ENCODE measurements at places on chromosomes 6 and 20. TPM values are rescaled to one million over a fixed set of nuclear protein-coding genes. Genes with fewer than 3 reads are reported as not detected.
A peak's percentile ranks its signal among the peaks of the same experiment; 100 is the strongest.

DNA sequence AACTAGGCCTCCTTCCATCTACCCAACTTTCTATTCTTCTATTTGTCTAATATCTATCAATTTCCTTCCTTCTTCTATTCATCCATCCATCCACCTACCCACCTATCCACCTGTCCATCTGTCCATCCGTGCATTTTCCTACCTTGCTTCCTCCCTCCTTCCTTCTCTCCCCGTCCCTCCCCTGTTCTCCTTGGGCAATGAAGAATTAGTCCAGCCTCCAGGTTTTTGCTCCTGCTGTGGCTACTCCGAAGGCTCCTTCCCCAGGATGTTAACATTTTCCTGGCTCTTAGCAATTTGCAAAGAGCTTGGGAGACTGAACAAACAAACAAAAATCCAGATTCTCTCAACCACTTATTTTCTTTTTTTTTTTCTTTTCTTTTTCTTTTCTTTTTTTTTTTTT, 81.6 kb downstream of the KCNB1 start:
- peaks cover 20% of the 10 kb centered on the region for H3K4me1 ChIP-seq
- H3K27me3 ChIP-seq, result no peaks in the 10 kb centered on the region
- H3K4me3 ChIP-seq, result no peak overlapping the region
- no peaks in the 10 kb centered on the region for H3K36me3 ChIP-seq
- H3K27ac ChIP-seq, result peak overlapping the region; percentile 69
- no peak for DNase-seq

DNA sequence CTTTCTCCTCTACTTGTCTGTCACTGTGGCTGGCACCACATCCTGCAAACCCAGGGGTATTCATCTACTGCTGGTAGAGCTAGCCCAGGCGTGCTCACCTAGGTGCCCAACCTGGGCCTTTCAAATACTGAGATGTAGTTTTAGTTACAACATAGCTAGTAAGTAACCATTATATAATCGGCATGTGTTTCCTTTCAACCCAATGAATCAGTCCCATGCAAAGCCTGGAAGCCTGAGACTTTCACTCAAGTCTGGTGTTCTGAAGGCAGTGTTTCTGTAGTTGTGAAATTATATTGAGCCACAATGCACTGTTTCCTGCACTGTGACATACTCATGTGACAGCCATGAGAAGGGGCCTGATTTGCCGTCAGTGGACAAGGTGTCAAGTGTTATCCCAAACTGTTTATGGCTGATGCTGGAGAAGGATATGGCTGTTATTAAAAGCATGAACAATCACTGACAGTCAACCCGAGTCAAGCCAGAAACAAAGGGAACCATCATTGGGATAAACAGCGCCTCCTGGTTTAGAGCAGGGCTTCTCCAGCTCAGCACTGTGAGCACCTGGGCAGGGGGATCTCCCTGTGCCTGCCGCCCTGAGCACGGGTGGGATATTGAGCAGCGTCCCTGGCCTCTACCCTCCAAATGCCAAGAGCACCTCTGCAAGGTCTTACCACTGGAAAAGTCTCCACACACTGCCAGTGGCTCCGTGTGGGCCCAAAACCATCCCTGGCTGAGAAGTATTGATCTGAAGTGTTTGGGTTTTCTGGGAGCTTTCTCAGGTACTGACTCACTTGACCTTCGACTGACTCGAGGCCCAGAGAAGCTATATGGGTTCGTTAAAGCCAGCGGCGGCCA, 1.6 kb downstream of the PSMA7 start:
- DNase-seq, result no peak
- no peaks in the 10 kb centered on the region for H3K36me3 ChIP-seq
- H3K4me3 ChIP-seq, result peak overlapping the region; percentile 98
- no peaks in the 10 kb centered on the region for H3K27me3 ChIP-seq

GRCh38 chr6:24667378-24667803, 514 bp downstream of the ACOT13 start:
- H3K36me3 ChIP-seq, result peaks cover 6% of the 10 kb centered on the region
- no peak for DNase-seq
- peak overlapping the region; percentile 91 for H3K27ac ChIP-seq

DNA sequence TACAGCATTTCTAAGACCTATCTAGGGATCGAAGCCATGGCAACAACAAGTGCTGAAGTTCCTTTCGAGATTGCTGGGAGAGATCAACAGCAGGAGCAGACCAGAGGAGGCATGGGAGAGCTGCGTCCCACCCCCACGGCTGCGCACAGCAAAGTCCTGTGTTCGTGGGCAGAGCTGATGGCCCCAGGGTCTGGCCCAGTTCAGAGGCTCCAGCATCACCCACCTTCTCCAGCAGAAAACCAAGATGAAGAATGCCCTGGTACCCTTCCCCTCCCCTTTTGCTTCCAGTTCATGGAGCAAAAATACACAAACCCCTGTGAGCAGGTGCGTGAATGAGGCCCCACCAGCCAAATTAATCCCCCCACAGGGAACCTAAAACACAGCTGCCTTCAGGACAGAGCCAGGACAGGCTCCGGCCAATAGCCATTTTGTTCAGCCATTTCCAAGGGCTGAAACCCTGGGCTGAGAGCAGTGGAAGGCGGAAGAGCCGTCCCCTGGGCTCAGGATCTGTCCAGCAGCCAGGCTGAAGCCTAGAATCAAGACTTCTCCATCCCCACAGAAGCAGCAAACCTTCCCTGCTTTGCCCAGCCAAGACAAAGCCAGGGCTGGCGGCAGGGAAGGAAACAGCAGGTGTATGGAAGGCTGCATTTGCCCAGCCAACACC, 102.8 kb downstream of the PREX1 start:
- no peaks in the 10 kb centered on the region for H3K27me3 ChIP-seq
- H3K4me3 ChIP-seq, result no peak overlapping the region
- peaks cover 28% of the 10 kb centered on the region for H3K4me1 ChIP-seq
- no peak for DNase-seq
- peak overlapping the region; percentile 17 for H3K27ac ChIP-seq

- no peak for DNase-seq
- H3K27me3 ChIP-seq, result no peaks in the 10 kb centered on the region
- no peaks in the 10 kb centered on the region for H3K4me1 ChIP-seq
- H3K4me3 ChIP-seq, result no peak overlapping the region
- H3K27ac ChIP-seq, result no peak overlapping the region
These were observed 172.8 kb upstream of the ARG1 start for GRCh38 chr6:131400054-131400778.

DNA sequence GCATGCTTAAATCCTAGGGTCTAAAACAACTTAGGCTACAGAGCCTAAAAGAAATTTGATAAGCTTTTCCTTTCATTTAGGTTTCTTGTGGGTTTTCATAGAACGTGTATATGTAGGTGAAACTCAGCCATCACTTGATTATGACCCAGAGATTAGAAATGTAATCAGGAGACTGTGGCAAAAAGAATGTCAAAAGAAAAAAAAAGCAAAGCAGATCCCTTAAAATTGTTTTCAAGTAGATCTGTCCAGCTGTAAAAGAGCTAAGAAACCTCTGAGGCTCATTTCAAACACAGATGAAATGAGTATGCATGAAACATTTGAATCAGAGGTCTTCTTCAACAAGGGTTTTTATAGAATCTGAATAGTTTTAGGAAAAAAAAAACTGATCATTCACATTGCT, 341.3 kb upstream of the PRDM1 start:
- no peaks in the 10 kb centered on the region for H3K27me3 ChIP-seq
- DNase-seq, result no peak
- no peak overlapping the region for H3K4me3 ChIP-seq
- H3K4me1 ChIP-seq, result peaks cover 10% of the 10 kb centered on the region
- H3K27ac ChIP-seq, result no peak overlapping the region
- no peaks in the 10 kb centered on the region for H3K36me3 ChIP-seq

DNA sequence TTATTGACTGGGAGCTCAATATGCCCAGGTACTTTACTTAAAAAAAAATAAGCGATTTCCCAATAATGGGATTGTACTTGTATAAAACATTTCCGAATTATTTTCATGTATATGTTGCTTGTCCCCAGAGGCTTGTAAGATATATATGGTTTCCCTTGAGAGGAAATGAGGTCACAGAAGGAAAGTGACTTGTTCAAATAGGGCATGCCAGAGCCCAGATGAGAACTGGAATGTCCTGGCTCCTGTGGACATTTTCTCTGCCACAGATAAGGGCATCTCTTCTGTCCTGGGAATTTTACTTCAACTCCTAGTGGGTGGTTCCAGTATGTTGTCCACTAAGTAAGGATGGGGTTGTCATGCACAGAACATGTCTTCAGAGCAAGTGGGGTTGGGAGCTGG, 63.0 kb downstream of the LYRM2 start:
- no peak overlapping the region for H3K4me3 ChIP-seq
- no peaks in the 10 kb centered on the region for H3K36me3 ChIP-seq
- no peak for DNase-seq
- H3K27me3 ChIP-seq, result no peaks in the 10 kb centered on the region
- no peak overlapping the region for H3K27ac ChIP-seq
- H3K4me1 ChIP-seq, result no peaks in the 10 kb centered on the region

- DNase-seq, result peak; percentile 79
- peaks cover 25% of the 10 kb centered on the region for H3K4me1 ChIP-seq
- H3K36me3 ChIP-seq, result no peaks in the 10 kb centered on the region
- no peaks in the 10 kb centered on the region for H3K27me3 ChIP-seq
- H3K4me3 ChIP-seq, result no peak overlapping the region
These were observed 35.6 kb upstream of the ZBP1 start for GRCh38 chr20:57655809-57656155.

DNA sequence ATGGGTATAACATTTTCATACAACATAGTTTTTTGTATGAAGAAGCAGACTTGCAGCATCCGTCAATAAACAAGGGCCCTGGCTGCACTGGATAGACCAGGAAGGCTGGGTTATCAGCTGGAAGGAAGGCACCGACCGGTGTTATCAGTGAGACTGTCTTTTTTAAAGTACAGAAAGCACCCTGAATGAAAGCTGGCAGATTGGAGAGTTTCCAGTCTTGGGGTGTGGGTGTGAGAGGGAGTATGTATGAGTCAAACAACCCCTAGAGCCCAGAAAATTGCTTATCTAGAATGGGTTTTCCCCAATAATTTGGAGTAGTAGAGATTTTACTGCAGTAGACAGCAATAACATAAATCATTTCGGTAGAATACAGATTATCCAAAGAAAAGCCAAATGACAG, 42.4 kb downstream of the TXLNB start:
- H3K36me3 ChIP-seq, result no peaks in the 10 kb centered on the region
- peaks cover 15% of the 10 kb centered on the region for H3K4me1 ChIP-seq
- DNase-seq, result no peak
- no peak overlapping the region for H3K27ac ChIP-seq

GRCh38 chr20:31968291-31969126, 558 bp downstream of the XKR7 start:
- H3K4me3 ChIP-seq, result no peak overlapping the region
- H3K36me3 ChIP-seq, result no peaks in the 10 kb centered on the region
- DNase-seq, result no peak
- no peaks in the 10 kb centered on the region for H3K27me3 ChIP-seq
- H3K27ac ChIP-seq, result no peak overlapping the region

DNA sequence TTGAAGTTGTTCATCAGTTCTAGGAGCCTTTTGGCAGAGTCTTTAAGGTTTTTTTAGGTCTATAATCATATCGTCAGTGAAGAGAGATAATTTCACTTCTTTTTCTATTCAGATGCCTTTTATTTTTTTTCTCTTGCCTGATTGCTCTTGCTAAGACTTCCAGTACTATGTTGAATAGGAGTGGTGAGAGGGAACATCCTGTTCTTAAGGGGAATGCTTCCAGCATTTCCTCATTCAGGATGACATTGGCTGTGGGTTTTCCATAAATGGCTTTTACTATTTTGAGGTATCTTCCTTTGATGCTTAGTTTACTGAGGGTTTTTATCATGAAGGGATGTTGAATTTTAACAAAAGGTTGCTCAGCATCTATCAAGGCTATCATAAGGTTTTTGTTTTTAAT, 109.5 kb downstream of the CLVS2 start:
- no peak for DNase-seq

GRCh38 chr20:37356961-37357371, 11.0 kb downstream of the SRC start:
- DNase-seq, result no peak
- H3K4me1 ChIP-seq, result peaks cover 83% of the 10 kb centered on the region
- no peaks in the 10 kb centered on the region for H3K36me3 ChIP-seq
- H3K4me3 ChIP-seq, result no peak overlapping the region

- no peak overlapping the region for H3K27ac ChIP-seq
- no peak for DNase-seq
- H3K36me3 ChIP-seq, result no peaks in the 10 kb centered on the region
- H3K4me1 ChIP-seq, result peaks cover 24% of the 10 kb centered on the region
- no peak overlapping the region for H3K4me3 ChIP-seq
These were observed 54.0 kb upstream of the BTN3A2 start for GRCh38 chr6:26311012-26311384.

GRCh38 chr6:1400126-1400850, 10.9 kb downstream of the FOXF2 start:
- H3K36me3 ChIP-seq, result no peaks in the 10 kb centered on the region
- no peak for DNase-seq
- no peaks in the 10 kb centered on the region for H3K4me1 ChIP-seq
- no peak overlapping the region for H3K27ac ChIP-seq
- H3K27me3 ChIP-seq, result no peaks in the 10 kb centered on the region
- H3K4me3 ChIP-seq, result no peak overlapping the region

DNA sequence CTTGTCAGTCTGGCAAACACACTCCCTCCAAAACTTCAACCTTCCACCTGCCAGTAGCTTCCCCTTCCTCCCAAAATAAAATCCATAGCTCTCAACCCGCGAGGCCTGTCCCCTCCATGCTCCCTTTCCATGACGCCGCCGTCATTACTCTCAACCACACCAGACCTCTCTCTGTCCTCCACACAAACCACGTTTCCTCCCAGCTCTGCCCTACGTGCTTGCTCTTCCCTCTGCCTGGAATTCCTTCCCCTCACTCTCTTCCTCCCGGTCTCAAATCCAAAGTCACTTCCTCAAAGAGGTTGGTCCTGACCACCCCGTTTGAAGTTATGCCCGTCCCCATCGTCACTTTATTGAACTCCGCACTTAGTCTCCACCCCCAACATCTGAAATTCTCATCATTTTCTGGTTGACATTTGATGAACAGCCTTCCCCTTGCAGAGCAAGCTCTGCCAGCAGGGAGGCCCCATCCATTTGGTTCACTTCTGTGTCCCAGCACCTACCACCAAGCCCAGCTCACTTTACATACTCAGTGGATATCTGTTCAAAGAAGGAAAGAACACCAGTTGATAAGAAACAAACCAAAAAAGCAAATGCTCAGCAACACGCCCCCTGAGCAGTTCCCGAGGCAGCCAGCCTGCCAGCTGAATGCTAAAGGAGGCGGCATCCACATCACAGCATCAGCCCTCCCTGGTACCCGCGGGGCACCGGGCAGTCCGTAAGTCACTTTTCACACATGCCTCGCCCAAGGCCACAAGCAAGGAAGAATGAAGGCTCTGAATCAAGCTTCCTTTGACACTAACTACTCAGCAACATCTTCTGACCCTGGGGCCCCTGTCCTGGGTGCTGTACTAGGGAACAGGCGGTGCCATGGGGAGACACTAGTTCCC, 125.0 kb downstream of the NFATC2 start:
- no peaks in the 10 kb centered on the region for H3K27me3 ChIP-seq
- H3K27ac ChIP-seq, result no peak overlapping the region
- no peaks in the 10 kb centered on the region for H3K36me3 ChIP-seq
- peaks cover 12% of the 10 kb centered on the region for H3K4me1 ChIP-seq
- H3K4me3 ChIP-seq, result no peak overlapping the region
- DNase-seq, result no peak

- peaks cover 6% of the 10 kb centered on the region for H3K4me1 ChIP-seq
- H3K27ac ChIP-seq, result no peak overlapping the region
- no peaks in the 10 kb centered on the region for H3K36me3 ChIP-seq
- no peak for DNase-seq
These were observed 227.3 kb upstream of the QKI start for GRCh38 chr6:163187201-163187600.

TCFL5 gene
- 11.5 TPM for total RNA-seq

MICA gene
- 19.9 TPM for total RNA-seq

NKX2-2 gene
- not detected for total RNA-seq

E2F1 gene
- 0.49 TPM for total RNA-seq

C6orf163 gene
- 2.0 TPM for total RNA-seq

CCR6 gene
- total RNA-seq, result 1.2 TPM

RWDD2A gene
- total RNA-seq, result 2.0 TPM

TINAG gene
- not detected for total RNA-seq

IFNGR1 gene
- 76.6 TPM for total RNA-seq

All from vagina (tissue), 2 donors.